NCI-H2107 (cell line): ENCODE measurements at places on chromosomes 11 and 22.

DNA sequence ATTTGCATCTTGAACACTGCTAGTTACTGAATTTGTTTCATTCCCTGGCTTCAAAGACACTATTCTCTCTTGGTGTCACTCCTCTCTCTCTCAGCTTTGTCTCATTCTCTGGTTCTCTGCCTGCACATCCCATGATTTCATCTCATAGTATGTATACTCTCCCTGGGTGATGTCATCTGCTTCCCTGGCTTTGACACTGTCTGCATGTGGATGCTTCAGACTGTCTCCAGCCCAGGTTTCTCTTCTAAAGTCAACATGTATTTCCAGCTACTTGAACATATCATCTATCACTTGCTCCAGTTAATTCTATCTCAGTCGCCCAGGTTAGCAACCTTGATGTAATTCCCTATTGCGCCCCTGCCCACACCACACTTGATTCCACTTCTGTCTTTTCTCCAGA lies 9.3 kb upstream of the ACAT1 start:
- no peak for DNase-seq

- no peak for DNase-seq
Measured at GRCh38 chr11:72685560-72686480, 11.6 kb upstream of the PDE2A start.

- DNase-seq: no peak
Measured at GRCh38 chr11:113260096-113260425, 54.3 kb upstream of the TTC12 start.

DNA sequence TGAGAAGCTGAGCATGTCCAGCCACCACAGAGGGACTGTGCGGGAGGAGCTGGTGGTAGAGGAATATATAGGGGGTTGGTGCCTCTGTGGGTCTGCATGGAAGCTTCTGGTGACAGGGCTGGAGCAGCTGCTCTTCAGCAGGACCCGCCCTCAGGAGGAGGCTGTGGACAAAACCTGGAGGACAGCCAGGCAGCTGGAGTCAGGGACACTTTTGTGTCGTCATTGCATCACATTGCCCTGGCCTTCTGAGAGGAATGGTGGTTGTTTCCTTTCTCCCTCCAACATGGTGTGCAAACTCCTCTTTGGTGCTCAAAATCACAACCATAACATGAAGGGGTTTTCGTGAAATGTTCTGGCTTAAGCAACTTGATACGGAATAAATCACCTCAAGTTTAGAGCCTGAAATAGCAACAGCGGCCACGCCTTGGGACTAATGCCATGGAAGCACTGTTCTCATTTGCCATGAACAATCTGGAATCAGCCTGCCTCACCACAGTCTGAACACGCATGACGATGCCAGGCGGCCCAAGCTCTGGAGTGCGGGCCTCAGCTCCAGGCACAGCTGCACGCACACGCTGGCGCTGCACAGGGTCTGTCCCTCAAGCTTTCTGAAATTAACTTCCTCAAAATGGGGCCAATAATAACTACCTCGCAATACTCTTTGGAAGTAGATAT lies 17.1 kb upstream of the CSRP3 start:
- no peak for DNase-seq

DNA sequence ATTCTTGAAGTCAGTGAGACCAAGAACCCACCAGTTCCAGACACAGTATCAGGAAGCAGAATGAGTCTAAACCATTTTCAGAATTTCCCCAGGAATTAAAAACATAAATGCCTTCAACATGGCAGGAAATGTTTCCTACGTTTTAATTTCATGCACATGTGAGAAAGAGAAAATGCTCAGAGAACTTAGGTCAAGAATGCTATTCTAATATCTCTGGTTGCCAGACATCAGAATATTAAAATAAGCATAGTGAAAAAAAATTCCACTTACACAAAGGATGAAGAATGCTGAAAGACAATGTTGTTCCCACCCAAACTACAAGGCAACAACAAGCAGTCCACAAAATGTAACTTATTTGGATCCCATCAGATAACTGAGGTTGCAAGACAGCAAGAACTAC lies 104.8 kb downstream of the RAB38 start:
- no peak for DNase-seq

GRCh38 chr11:35623621-35624168 lies 5.4 kb downstream of the FJX1 start:
- no peak for DNase-seq

DNA sequence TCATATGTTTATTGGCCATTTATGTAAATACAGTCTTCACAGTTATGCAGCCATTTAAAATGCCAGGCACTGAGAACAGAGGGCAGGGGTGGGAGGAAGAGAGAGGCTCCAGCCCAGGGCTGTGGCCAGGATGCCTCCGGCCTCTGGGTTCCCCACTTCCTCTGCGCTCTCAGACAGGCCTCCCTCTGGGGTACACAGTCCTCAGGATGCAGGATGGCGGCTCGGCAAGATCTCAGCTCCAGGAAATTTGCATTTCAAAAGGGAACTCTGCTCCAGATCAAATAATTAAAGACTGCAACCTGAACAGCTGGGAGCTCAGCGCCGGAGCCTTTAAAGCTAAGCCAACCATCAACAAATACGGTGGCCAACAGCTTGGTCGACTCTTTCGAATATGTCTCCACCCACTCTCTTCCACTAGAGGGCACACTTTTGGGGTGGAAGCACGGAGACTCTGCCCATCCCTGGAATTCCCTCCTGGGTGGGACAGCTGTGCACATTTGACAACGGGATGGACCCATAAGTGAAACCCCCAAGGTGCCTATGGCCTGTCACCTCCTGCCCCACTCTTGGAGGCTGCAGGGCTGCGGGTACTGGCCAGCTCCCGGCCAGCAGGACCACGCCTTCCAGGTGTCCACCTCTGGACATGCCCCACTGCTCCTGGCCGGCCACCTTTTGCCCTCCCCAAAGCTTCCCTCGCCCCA lies 1044.7 kb downstream of the BRD1 start:
- no peak for DNase-seq

GRCh38 chr11:68504432-68505066 lies 44.0 kb downstream of the PPP6R3 start:
- no peak for DNase-seq

DNA sequence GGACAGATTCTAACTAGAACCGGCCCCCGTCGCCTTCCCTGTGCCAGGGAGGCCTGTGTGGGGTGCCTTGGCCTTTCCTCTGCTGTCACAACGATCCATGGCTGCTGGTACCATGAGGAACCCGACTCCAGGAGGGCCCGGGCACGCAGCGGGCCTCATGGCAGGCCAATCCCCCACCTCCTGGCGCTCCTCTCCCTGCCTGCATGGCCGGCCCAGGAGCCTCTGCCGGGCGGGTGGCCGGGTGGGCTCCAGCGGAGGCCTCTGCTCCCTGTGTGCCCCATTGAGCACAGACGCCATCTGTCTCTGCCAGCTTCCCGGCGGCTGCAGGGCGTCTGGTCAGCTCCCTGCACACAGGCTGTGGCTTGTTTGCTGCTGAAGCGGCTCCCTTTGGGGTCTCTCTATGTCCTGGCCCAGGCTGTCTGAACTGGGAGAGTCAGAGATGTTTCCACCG lies 86.5 kb downstream of the MYEOV start:
- DNase-seq: no peak

DNA sequence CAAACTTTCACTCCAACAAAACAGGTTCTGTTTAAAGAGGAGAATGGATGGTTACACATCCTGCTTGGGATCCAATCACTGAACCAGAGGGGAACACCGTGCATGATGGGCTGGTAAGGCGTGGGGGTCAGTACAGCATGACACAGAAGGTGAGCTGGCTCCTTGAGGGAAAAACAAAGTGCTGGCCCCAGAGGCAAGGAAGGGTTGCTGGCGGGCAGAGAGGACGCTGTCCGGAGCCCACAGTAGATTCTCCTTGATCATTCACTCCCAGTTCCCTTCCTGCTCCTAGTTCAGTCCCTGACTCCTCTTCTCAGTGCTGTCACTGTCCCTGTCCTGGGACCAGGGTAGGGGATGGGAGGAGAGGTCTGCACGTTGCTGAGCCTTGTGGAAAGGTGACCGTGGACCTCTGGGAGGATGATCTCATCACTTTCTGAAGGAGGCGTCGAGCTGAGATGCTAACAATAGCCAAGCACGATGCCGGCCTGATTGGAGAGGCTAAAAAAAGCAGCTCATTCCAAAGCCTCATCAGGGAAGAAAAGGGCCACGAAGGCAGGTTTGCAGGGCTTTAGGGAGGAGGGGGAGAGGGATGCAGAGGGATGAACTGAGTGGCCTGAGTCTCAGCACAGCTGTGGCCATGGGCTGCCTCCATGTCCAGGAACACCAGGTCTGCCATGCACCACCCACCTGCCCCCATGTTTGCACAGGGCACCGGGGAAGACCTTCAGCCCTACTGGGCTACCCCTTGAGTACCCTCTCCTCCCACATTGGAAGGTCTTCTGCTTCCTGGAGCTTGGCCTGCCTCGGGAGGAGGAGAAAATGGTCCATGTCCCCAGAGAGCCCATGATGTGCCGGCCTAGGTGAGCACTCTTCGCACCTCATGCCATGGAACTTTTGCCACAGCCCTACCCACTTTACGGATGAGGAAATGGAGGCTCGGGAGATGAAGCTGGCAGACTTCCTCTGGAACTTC lies 72.7 kb upstream of the RTL6 start:
- DNase-seq: no peak

GRCh38 chr11:118961189-118961588 lies 5.1 kb downstream of the UPK2 start:
- no peak for DNase-seq

DNA sequence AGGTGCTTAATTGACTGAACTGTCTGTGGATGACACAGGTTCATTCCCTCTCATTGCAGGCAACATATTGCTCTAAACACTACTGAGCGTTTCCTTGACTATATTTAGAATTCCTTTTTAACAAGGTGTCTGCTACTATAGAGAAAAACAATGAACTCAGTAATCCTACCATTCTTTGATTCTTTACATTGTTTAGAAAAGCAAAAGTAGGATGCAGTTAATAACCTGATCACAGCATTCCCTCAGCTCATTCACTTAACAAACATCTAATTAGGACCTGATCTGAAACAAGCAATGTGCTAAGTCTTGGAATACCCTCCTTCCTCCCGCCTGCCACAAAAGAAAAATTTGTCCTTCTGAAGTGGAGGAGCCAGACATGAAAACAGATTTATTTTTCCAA lies 313.1 kb downstream of the LRRC4C start:
- DNase-seq: no peak

- no peak for DNase-seq
Measured at GRCh38 chr11:133895061-133895479, 49.8 kb upstream of the SPATA19 start.

DNA sequence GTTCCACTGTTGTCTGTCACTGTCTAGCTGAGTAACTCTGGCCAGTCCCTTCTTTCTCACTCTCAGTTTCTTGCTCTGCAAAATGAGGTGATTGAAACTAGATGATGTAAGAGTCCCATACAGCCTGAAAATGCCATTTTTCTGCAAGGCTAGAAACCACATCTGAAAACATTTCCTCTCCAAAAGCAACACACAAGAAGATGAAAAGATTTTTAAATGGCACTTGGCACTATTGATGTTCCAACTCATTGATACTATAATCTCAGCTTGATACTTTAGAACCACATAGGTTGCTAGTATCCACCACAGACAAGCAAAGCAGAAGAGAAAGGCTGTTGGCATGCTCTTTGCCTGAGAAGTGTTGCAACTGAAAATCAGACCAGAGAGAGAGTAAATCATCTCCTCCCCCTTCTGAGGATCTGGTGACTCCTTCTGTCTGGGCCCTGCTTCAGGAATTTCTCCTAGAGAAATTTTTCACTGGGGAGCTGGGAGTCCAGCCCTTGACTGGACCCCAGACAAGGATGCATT lies 1217.9 kb downstream of the LRRC4C start:
- no peak for DNase-seq

DNA sequence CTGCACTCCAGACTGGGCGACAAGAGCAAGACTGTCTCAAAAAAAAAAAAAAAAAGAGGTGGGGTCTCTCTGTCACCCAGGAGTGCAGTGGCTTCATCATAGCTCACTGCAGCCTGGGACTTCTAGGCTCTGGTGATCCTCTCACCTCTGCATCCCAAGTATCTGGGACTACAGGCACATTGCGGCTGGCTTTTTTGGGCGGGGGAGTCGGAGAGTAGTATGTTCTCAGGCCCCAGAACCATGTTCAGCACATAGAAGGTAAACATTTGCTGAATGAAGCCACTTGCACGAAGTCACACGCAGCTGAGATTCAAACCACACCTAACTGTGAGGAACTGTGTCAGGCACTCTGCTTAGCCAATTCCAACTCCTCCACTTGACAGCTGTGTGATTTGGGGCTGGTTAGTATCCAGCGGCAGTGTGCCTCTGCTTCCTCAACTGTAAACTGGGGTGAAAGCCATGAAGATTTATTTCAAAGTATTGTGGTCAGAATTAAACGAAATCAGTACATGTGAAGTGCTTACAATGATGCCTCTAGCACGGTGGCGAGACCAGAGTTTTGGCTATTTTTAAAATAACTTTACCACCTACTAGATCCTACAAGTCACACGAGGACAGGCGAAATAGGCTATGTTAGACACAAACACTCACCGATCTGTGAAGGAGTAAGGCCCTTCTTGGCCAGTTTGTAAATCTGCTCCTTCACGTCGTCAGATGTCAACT lies 789 bp downstream of the RPS13 start:
- DNase-seq: no peak

GRCh38 chr22:18085188-18085587 lies 7.4 kb downstream of the PEX26 start:
- no peak for DNase-seq

GRCh38 chr11:18310800-18311340 lies 11.1 kb downstream of the HPS5 start:
- DNase-seq: no peak

DNA sequence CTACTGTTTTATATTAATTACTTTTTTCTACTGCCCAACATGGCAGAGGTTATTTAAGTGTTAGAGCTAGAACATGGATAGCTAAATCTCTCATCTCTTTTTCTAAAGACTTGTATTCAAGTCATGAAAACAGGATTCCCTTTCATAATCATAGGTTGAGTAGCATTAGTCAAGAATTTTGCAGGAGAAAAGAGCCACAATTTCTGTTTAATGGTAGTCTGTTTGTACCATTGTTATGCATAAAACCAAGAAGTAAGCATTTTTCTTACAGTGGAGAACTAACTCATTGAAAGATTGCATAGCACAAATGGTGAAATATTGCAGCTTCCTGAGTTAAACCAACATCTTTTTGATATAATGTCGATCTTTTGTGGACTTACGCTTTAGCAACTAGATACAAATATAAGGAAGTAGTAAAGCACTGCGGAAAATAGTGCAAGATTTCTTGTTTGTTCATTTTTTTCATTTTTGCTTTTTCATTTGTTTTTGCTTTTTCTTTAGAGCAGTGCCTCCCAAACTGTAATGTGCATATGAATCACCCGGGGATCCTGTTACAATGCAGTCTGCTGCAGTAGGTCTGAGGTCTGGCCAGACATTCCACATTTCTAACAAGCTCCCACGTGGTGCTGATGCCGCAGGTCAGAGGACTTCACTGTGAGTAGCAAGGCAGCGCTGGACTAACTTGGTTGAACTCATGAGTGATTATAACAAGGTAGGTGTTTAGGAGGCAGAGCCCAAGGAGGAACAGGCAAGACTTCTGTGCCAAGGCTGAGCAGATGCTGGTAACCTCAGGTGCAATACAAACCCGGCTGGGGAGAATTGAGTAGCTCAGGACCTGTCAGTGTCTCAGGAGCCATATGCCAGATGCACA lies 4.6 kb downstream of the ETS1 start:
- no peak for DNase-seq

- peak; percentile 62 for DNase-seq
Measured at GRCh38 chr11:73288873-73289707, 17.0 kb downstream of the P2RY6 start.

- no peak for DNase-seq
Measured at GRCh38 chr22:49068861-49069500, 758.7 kb downstream of the BRD1 start.
